Activated T-helper 1 cell treated with anti-CD3 and anti-CD28 coated beads, Interleukin-12 subunit alpha, Interleukin-12 subunit beta, Interleukin-2, Interleukin-4 antibody, amounts not matched to agents 30 ng/mL and 10 ng/mL and 1 ng/mL, durations not matched to agents 14 hours and 24 hours and 36 hours (primary cell): ENCODE measurements at places on chromosomes 5 and 9. TPM values are rescaled to one million over a fixed set of nuclear protein-coding genes. Genes with fewer than 3 reads are reported as not detected.

DNA sequence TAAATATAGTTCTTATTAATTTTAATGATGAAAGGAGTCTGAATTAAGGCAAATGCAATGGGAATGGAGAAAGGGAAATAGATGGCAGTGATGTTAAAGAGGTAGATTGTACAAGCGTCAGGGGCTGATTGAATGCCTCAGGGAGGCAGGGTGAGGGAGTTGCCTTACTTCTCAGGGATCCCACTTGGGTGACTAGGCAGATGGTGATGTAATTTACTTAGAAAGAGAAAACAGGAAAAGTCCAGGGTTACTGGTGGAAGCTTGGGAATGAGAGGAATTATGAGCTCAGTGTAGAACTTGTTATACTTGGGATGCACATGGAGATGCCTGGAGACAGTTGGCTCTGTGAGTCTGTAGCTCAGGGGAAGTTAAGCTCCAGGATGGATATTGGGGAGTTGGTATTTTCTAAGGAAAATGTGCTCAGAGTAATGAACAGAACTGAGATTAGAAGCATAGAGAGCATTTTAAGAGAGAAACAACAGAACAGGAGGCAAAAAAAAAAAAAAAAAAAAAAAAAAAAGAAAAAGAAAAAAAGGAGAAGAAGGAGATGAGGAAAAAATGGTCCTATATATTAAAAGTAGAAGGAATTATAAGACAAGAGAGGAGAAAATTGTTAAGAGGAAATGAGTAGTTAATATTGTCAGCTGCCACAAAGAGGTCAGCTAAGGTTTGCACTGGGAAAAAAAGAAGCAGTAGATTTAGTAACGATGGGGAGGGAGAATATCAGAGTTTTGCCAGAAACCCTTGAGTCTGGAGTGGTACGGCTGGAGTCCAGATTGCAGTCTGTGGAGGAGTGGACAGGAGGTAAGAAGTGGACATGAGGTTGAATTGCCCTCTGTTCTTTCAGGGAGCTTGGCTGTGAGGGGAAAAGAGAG lies 88.0 kb upstream of the ELL2 start:
- no peak overlapping the region for H3K4me3 ChIP-seq
- H3K27ac ChIP-seq: no peak overlapping the region
- H3K27me3 ChIP-seq: no peaks in the 10 kb centered on the region
- H3K4me1 ChIP-seq: peaks cover 3% of the 10 kb centered on the region

DNA sequence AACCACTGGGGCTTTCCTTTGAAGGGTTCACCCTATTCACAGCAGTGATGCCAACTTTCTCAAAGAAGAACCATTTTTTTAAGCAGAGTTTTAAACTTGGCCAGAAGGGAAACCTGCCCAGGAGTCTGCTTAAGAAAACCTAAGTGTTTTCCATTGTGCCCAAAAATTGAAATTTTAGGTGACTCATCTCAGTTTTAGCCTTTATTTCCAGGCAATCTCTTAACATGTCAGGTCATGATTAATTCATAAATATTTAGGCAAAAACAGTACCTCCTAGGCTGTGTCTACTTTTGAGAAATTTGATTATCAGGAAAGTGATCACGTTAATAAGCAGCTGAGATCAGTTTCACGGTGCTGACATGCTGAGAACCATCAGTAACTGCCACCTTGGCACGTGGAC lies 61.9 kb downstream of the TLE1 start:
- H3K4me3 ChIP-seq: no peak overlapping the region
- no peak overlapping the region for H3K27ac ChIP-seq
- no peak for DNase-seq
- H3K4me1 ChIP-seq: no peaks in the 10 kb centered on the region
- H3K36me3 ChIP-seq: no peaks in the 10 kb centered on the region

GRCh38 chr9:71778085-71778484 lies 9.8 kb upstream of the CEMIP2 start:
- no peak overlapping the region for H3K27ac ChIP-seq
- H3K36me3 ChIP-seq: peaks cover 2% of the 10 kb centered on the region
- no peak for DNase-seq
- no peak overlapping the region for H3K4me3 ChIP-seq
- peaks cover 3% of the 10 kb centered on the region for H3K27me3 ChIP-seq
- peaks cover 33% of the 10 kb centered on the region for H3K4me1 ChIP-seq

DNA sequence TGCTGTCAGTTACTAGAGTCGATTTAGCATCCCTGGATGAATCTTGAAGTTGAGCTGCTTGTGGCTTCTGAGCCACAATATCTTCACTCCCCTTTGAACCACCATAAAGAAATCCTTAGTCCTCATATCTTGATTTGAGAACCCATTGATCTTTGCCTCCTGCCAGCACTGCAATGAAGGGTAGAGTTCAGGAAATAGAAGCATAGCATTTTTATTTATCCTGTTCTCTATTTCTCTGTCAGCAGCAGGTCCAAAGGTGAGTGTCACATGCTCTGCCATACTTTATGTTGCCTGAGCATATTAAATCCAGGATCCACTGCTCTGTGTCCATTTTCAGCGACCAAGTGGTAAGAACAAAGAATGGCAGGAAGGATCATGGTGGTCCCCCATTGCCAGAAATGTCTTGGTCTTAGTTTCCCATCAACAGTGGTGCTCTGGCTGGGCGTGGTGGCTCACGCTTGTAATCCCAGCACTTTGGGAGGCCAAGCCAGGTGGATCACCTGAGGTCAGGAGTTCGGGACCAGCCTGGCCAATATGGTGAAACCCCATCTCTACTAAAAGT lies 80.2 kb upstream of the PANK3 start:
- H3K4me3 ChIP-seq: no peak overlapping the region
- H3K27ac ChIP-seq: no peak overlapping the region
- H3K4me1 ChIP-seq: no peaks in the 10 kb centered on the region
- H3K27me3 ChIP-seq: peaks cover 16% of the 10 kb centered on the region
- no peak for DNase-seq
- no peaks in the 10 kb centered on the region for H3K36me3 ChIP-seq

GRCh38 chr5:74500110-74500917 lies 140.2 kb downstream of the ENC1 start:
- H3K4me1 ChIP-seq: no peaks in the 10 kb centered on the region
- H3K27ac ChIP-seq: no peak overlapping the region
- H3K27me3 ChIP-seq: peaks cover 3% of the 10 kb centered on the region
- H3K36me3 ChIP-seq: no peaks in the 10 kb centered on the region
- DNase-seq: no peak
- H3K4me3 ChIP-seq: no peak overlapping the region

GRCh38 chr9:35675732-35676392 lies 2.1 kb downstream of the CA9 start:
- no peaks in the 10 kb centered on the region for H3K36me3 ChIP-seq
- H3K27ac ChIP-seq: no peak overlapping the region
- peaks cover 29% of the 10 kb centered on the region for H3K27me3 ChIP-seq
- H3K4me3 ChIP-seq: peak overlapping the region; percentile 20
- peaks cover 5% of the 10 kb centered on the region for H3K4me1 ChIP-seq

DNA sequence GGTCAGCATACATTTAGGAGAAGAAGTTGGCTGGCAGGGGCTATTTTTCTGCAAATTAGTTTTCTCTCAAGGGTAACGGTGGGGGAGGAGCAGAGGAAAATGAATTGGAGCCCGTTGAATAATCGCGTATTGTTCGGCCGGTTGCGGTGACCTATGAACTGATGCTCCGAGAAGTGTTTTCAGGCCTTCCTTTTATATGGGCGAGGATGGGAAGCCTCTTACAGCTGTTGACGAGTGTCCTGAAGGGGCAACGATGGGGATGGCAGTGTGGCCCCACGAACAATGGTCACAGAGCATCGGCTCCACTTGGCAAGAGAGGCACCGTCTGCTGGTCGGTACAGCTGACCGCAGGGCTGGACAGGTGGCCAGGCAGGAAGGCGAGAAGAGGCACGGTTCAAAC lies 400.7 kb downstream of the ZSWIM6 start:
- DNase-seq: no peak
- H3K36me3 ChIP-seq: no peaks in the 10 kb centered on the region
- H3K27ac ChIP-seq: no peak overlapping the region
- H3K27me3 ChIP-seq: peaks cover 5% of the 10 kb centered on the region
- H3K4me3 ChIP-seq: no peak overlapping the region

DNA sequence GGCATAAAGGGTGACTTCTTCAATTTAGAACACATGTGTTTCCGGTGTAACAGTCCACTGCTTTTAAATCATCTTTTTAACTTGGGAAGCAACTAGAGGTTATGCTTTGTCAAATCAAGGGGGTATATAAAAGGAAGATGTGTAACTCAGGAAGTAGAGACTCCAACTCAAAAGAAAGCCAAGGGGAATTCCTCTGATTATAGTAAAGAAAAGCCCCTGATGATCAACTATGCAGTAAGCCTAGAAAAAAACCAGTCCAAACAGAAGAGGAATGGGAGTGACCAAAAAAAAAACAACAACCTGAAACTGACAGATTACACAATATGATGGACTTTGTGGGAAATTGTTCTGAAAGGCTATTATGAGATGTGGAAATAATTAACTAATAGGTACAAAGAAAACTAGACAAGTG lies 90.3 kb downstream of the AK8 start:
- H3K27me3 ChIP-seq: peaks cover 30% of the 10 kb centered on the region
- peak overlapping the region; percentile 34 for H3K27ac ChIP-seq
- peaks cover 2% of the 10 kb centered on the region for H3K36me3 ChIP-seq
- DNase-seq: no peak

GRCh38 chr9:137042751-137043727 lies 2.9 kb downstream of the NPDC1 start:
- H3K4me1 ChIP-seq: peaks cover 5% of the 10 kb centered on the region
- DNase-seq: no peak
- H3K4me3 ChIP-seq: no peak overlapping the region
- peaks cover 2% of the 10 kb centered on the region for H3K36me3 ChIP-seq

DNA sequence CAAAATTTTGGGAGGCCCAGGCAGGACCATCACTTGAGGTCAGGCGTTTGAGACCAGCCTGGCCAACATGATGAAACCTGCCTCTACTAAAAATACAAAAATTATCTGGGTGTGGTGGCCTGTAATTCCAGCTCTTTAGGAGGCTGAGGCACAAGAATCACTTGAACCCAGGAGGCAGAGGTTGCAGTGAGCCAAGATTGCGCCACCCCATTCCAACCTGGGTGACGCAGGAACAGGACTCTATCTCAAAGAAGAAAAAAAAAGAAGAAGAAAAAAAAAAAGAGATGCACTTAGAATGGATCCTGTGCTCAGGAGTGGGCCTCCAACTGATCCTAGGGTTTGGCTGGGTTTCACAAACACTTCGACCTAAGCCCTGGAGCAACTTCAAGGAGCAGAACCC lies 45.1 kb downstream of the GLDC start:
- DNase-seq: no peak
- peak overlapping the region; percentile 34 for H3K27ac ChIP-seq
- no peaks in the 10 kb centered on the region for H3K36me3 ChIP-seq
- no peak overlapping the region for H3K4me3 ChIP-seq
- H3K4me1 ChIP-seq: peaks cover 6% of the 10 kb centered on the region

- no peak overlapping the region for H3K4me3 ChIP-seq
- H3K27ac ChIP-seq: no peak overlapping the region
- H3K36me3 ChIP-seq: no peaks in the 10 kb centered on the region
- H3K27me3 ChIP-seq: peaks cover 7% of the 10 kb centered on the region
- no peaks in the 10 kb centered on the region for H3K4me1 ChIP-seq
These were observed 102.0 kb upstream of the SMC5 start for GRCh38 chr9:70156729-70157128.

GRCh38 chr5:126338635-126339034 lies 84.6 kb upstream of the GRAMD2B start:
- H3K36me3 ChIP-seq: no peaks in the 10 kb centered on the region
- DNase-seq: no peak
- H3K4me3 ChIP-seq: no peak overlapping the region
- H3K27me3 ChIP-seq: peaks cover 5% of the 10 kb centered on the region

GRCh38 chr5:73861313-73861988 lies 235.5 kb downstream of the ARHGEF28 start:
- no peak overlapping the region for H3K4me3 ChIP-seq
- no peak for DNase-seq
- no peaks in the 10 kb centered on the region for H3K36me3 ChIP-seq

DNA sequence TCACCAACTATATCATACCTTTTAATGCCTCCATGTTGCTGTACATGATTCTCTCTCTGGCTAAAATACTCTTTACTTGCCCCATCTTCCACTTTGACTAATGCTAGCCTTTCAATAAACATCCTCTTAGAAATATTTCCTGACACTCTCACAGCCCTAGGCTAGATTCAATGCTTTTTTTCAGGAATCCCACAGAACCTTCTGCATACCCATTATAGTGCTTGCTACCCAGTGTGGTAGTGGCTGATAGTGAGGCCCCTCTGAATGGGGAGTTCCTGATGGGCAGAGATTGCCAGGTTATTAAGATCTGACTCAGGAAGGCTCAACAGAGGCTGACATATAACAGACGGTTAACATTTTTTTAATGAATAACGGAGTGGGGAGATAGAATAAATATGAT lies 11.6 kb downstream of the SSBP2 start:
- H3K27me3 ChIP-seq: no peaks in the 10 kb centered on the region
- peaks cover 6% of the 10 kb centered on the region for H3K4me1 ChIP-seq
- no peaks in the 10 kb centered on the region for H3K36me3 ChIP-seq
- DNase-seq: no peak
- no peak overlapping the region for H3K4me3 ChIP-seq

- no peak overlapping the region for H3K4me3 ChIP-seq
- no peaks in the 10 kb centered on the region for H3K4me1 ChIP-seq
- no peak for DNase-seq
- H3K27ac ChIP-seq: no peak overlapping the region
- no peaks in the 10 kb centered on the region for H3K27me3 ChIP-seq
These were observed 91.3 kb upstream of the ZNF366 start for GRCh38 chr5:72598401-72599064.

GRCh38 chr5:179119415-179120170 lies 59.4 kb downstream of the ZNF354C start:
- no peak overlapping the region for H3K27ac ChIP-seq
- no peaks in the 10 kb centered on the region for H3K27me3 ChIP-seq
- H3K4me1 ChIP-seq: no peaks in the 10 kb centered on the region
- peaks cover 3% of the 10 kb centered on the region for H3K36me3 ChIP-seq
- H3K4me3 ChIP-seq: no peak overlapping the region

- no peak overlapping the region for H3K4me3 ChIP-seq
- no peak for DNase-seq
- H3K4me1 ChIP-seq: no peaks in the 10 kb centered on the region
- no peak overlapping the region for H3K27ac ChIP-seq
- no peaks in the 10 kb centered on the region for H3K36me3 ChIP-seq
- no peaks in the 10 kb centered on the region for H3K27me3 ChIP-seq
These were observed 186.7 kb downstream of the MARCHF11 start for GRCh38 chr5:15992918-15993317.

GRCh38 chr5:168575391-168576372 lies 3.5 kb downstream of the PANK3 start:
- H3K4me3 ChIP-seq: peak overlapping the region; percentile 19
- DNase-seq: no peak
- H3K4me1 ChIP-seq: peaks cover 55% of the 10 kb centered on the region
- no peak overlapping the region for H3K27ac ChIP-seq
- no peaks in the 10 kb centered on the region for H3K27me3 ChIP-seq
- peaks cover 27% of the 10 kb centered on the region for H3K36me3 ChIP-seq

The TCF7 gene
- 76.3 and 77.2 TPM in 2 replicates for total RNA-seq

The SPINK7 gene
- not detected in 2 replicates for total RNA-seq

The FRRS1L gene
- total RNA-seq: not detected in 2 replicates

The PCDHB7 gene
- total RNA-seq: not detected in 2 replicates

The COL15A1 gene
- total RNA-seq: 0.02 and 0.05 TPM in 2 replicates

The PDLIM4 gene
- 1.4 and 2.0 TPM in 2 replicates for total RNA-seq

The ZFP2 gene
- 0.07 and 0.41 TPM in 2 replicates for total RNA-seq

The TAF11L6 gene
- not detected in 2 replicates for total RNA-seq

The SOHLH1 gene
- total RNA-seq: not detected in 2 replicates

The FBP1 gene
- total RNA-seq: 0.39 TPM in 1 of 2 replicates, not detected in the other

The IL3 gene
- total RNA-seq: 94.6 and 98.5 TPM in 2 replicates

The SPATA31D4 gene
- not detected in 2 replicates for total RNA-seq

The CTSV gene
- 0.24 and 0.31 TPM in 2 replicates for total RNA-seq

The CEP120 gene
- 29.8 and 32.5 TPM in 2 replicates for total RNA-seq

The SHISAL2B gene
- not detected in 2 replicates for total RNA-seq
